GF-D8 (cell line): ENCODE measurements at places on chromosomes 12 and 14.

- no peak for DNase-seq
Measured at GRCh38 chr12:40262657-40263056, 37.9 kb downstream of the LRRK2 start.

DNA sequence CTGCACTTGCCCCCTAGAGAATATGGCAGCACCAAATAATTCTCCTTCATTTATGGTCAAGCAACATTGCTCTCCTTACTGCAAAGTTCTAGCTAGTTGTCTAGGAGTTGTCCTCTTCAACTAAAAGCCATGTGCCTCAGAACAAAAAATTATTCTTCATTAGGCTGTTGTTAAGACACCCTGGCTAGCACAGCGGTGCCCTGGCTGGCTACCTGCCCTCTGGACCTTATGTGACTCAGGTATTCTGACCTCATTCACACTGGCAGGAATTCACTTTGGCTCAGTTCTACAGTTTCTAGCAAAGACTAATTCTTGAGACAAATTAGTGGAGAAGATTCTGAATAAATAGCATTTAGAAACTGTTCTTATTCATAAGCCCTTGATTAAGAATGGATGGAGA is 224.4 kb upstream of the KRR1 start:
- no peak for DNase-seq

- no peak for DNase-seq
Measured at GRCh38 chr12:87920139-87920538, 109.1 kb downstream of the C12orf50 start.

DNA sequence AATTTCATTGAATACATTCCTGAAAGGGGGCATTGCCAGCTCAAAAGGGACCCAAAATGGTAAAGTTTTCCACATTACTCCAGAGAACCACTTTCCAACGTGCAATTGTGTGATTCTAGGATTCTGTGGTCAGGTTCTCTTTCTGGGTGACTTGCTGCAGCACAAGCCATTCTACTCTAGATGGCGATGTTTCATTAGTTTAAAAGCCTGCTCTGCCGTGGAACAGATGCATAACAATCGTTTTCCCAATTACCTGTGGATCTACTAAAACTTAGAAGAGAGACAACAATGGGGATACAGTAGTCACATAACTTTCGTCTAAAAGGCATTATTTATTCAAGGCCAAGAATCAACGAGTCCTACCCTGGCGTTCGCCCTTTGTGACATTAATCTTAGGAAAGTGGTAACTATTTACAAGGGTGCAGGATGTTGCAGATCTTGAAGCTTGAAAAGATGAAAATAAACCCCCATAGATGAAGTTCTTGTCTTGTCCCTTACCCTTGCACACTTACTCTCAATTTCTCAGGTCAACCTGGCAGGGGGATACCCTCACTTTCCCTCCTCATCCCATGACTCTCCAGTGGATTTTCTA is 400.9 kb downstream of the SNAPC1 start:
- no peak for DNase-seq

GRCh38 chr12:45674181-45674977 is 55.1 kb upstream of the ARID2 start:
- DNase-seq = no peak
